Stimulated activated CD8-positive, alpha-beta memory T cell treated with anti-CD3 and anti-CD28 coated beads, Interleukin-2, amount 100 ng/mL, for 48 hours (primary cell): ENCODE measurements at places on chromosomes 7 and 10.

- no peak for DNase-seq
Observed at GRCh38 chr10:131141207-131141606, 170.3 kb downstream of the TCERG1L start.

- no peak for DNase-seq
Observed at GRCh38 chr10:49273626-49274025, 25.3 kb upstream of the C10orf71 start.

DNA sequence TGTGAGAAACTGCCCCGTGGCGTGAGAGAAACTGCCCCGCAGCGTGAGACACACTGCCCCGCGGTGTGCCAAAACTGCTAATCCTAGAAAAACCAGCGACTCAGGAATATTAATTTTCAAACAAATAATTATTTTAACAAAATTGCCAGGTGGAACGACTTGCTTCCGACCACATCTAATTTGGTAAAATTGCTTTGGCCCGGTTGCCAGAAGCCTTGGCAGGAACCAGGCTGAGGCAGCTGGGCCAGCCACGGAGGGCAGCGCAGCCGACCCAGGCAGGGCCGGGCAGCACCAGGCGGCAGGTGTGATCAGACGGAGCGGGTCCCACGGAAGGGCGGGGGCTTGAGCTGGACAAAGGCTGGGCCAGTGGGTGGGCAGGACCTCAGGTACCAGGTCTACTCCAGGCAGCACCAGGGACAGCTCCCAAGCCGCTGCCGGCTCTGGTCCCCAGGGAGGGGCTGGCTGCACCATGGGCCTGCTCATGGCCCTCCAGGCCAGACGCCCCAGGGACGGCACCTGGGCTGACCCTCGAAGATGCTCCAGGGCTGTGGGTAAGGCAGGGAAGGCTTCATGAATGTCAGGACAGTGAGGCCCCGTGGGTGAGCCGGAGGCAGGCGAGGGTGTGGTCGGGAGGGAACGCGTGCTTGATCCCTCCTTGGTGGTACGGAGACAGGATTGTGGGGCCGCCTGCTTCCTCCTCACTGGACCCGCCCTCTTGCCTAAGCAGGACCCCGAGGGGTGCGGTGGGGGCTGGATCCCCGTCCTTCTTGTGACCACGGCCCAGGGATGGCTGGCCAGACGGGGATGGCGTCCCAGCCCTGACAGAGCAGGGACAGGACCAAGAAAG lies 7.7 kb upstream of the ADGRA1 start:
- DNase-seq, result no peak

DNA sequence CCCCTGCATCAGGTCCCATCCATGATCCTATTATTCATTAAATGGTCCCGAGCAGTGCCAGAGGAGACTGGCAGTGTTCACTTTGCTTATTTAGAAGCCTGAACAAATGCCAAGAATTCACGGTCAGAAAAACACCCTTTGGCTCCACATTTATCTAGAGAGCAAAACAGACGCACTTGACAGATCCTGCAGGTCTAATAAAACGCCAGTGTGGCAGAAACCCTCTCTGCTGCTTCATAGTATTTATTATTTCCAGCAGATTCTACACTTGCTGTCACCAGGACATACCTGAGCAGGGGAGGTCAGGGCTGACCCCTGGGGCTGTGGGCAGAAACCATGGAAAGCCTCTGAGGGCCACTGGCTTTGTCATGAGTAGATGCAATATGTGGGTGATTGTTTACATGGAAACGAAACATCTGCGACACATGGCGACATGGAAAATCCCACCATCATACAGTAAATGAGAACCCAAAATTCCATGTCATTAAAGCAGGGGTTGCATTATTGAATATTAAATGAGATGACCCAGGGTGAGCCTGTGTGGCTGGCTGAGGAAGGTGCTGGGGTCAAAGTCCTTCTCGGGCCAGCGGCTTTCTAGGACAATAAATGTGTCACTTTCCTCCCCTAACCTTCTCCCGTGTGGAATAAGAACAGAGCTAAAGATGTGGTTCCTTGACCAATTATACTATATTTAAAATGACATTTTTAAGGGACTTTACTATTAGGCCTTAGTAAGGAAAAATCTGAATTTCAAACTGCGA lies 205.9 kb upstream of the SVIL start:
- DNase-seq, result no peak

DNA sequence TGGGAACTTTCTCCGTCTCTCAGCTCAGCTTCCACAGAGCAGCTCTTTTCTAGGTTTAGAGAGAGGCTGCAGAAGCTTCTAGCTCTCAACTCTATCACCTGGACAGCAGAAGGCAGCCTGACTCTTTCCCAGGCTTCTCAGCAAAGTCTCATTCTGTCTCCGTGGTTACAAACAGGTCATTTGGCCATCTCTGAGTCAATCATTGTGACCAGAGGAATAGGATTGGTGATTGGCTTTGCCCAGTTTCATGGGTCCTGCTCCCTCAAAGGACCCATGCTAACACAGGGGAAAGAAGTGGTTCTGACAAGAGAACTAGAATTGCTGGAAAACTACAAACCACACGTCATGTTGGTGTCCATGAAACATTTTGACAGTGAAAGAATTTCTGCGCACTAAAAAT lies 43.6 kb downstream of the PRR15 start:
- DNase-seq, result no peak

DNA sequence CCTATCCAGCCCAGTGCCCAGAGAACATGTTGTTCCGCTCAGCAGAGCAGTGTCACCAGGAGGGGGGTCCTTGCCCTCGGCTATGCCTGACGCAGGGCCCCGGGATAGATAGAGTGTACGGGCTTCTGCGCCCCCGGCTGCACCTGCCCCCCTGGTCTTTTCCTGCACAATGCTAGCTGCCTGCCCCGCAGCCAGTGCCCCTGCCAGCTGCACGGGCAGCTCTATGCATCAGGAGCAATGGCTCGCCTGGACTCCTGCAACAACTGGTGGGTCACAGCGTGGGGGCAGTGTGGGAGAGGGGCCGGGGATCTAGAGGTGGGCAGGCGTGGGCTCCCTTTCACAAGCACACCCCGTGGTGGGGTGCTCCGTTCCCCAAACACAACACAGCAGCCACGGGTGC lies 31.4 kb upstream of the ZNF862 start:
- DNase-seq, result no peak

DNA sequence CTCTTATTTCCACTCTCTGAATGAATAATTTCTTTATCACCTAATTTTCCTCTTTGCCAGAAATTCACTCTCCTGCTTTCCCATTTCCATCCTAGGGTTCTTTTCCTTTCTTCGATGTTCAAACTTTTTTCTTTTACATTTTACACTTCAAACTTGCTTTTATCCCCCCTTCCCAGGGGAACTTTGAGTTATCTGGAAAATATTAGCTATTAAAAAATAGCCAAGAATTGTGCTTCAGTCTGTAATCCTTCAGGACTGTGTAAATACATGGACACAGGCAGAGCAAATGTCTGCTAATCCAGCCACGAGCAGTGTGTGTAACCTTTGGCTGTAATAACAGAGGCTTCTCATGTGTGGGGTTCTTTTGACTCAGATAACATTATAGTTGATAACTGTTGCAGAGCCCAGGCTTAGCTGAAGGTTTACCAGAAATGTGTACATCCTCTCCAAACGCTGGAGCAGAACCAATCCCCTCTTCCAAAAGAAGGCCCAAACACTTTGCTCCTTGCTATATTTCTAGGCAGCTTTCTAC lies 4.6 kb downstream of the ASB4 start:
- DNase-seq, result no peak

DNA sequence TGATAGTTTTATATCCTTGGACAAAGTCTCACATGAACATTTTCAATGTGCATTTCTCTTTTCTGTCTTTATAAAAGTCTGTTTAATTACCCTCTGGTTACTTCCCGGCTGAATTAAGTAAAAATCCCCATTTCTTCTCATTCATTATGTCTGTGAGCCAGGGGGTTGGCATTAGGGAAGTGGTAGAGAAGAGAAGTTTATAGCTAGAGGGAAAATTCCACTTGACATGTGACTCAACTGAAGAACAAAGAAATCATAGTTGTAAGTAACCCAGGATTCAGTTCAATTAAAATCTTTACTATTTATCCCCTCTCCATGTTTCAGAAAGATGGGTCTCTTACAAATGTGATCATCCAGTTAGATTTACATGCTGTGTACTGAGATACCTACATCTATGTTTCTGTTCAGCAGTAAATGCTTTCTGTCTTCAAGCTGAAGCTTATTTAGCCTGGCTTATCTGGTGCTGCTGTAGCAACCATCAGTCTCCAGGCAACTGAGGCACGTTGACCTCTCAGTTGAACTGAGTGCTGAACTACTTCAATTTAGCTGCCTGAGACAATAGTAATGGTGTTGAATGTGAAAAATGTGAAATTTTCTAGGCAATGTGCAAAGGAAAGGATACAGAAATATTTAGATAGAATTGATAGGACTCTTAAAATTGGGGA lies 181.6 kb downstream of the MLLT10 start:
- DNase-seq, result no peak

GRCh38 chr10:28089467-28089866 lies 90.6 kb upstream of the ODAD2 start:
- DNase-seq, result no peak

GRCh38 chr7:42262964-42263363 lies 26.0 kb upstream of the GLI3 start:
- no peak for DNase-seq

DNA sequence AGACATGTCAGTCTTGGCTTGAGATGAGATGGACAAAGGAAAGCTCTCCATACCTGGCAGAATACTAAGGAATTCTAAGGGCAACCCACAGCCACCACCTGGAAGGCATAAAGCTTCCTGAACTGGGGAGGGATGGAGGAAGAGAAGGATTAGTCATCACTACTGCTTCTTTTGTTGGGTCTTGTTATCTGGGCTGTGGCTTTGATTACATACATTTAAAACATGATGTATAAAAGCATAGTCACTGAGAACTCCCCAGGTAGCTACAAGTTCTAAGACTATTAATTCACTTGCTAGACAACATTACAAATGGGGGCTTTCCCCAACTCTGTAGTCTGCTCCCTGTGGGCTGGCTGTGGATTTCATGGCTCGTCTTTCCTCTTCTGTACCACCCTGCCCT lies 58.2 kb downstream of the RBM33 start:
- DNase-seq, result no peak

GRCh38 chr10:15781381-15781960 lies 61.7 kb upstream of the ITGA8 start:
- DNase-seq, result no peak

DNA sequence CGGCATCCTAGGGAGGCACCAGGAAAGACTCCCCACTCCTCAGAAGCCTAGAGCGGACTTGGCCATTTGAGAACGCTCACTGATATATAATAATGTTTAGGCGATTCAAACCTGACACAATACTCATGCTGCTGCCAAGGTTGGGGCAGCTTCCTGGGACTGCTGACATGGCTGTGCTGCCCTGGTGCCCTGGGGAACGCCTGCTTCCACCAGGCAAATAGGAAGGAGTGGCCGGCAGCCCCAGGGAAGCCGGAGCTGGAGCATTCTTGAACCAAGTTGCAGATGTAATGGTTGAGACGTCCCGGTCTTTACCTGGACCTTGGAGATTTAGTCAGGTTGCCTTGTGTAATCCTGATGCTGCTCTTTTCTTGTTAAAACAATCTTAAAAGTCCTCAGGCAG lies 8.8 kb downstream of the GDF10 start:
- no peak for DNase-seq
